NCI-H2081 (cell line): ENCODE measurements at places on chromosomes 2 and 18.

GRCh38 chr2:205785507-205786260, 103.4 kb downstream of the NRP2 start:
- no peak for DNase-seq

DNA sequence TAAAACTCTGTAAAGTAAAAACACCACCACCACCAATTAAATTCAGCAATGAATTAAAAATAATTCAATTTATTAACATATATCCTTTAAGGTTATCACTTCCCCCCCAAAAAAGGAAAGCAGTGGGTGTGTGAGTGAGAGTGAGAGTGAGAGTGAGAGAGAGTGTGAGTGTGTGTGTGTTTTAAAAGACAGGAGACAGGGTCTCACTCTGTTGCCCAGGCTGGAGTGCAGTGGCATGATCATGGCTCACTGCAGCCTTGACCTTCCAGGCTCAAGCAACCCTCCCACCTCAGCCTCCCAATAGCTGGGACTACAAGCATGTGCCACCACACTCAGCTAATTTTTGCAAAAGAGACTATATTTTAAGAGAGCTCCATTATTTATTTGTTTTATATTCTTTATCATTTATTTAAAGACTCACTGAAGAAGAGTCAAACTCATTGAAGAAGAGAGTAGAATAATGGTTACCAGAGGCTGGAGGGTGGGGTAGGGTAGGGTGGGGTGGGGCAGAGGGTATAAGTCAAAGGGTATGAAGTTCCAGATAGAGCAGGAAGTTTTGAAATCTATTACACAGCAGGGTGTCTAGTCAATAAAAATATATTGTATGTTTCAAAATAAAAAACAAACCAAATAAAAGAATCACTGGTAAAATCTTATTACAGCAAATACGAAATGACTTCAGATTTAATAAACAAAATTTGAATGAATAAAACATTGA, 121.6 kb downstream of the C2orf74 start:
- no peak for DNase-seq

DNA sequence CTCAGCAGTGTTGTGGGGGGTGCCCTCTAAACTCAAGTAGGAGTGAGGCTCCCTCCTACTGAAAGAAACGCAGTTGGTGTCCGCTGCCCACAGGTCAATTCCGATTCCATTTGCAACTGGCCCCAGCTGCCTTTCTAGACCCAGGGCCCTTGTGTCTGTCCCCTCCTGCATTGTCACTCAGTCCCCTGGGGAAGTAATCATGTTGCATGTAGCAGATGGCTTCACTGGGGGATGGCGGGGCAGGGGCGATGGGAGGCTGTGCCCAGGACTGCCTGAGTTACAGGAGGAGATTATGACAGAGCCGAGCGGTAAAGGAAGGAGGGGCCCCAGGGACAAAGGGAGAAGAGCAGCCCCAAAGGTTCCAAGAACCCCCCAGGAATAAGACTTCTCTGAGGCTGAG, 62.5 kb upstream of the SH3RF3 start:
- no peak for DNase-seq

DNA sequence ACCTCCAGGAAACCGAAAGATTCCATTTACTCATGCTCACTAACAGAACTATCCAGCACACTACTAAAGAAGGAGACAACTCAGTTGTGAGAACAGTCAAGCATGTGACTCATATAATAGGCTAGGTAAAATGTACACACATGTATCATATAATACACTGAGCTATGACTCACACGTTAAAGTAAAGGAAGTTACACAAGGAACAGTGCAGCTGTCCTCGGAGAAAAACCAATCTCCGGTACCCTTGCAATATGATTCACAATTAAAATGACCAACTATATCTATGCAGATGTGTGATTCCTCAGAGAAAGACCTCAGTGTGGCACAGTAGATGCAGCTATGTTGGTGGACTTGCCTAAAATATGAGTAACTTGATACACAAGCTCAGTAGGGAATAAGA, 76.5 kb downstream of the STRN start:
- DNase-seq, result no peak

DNA sequence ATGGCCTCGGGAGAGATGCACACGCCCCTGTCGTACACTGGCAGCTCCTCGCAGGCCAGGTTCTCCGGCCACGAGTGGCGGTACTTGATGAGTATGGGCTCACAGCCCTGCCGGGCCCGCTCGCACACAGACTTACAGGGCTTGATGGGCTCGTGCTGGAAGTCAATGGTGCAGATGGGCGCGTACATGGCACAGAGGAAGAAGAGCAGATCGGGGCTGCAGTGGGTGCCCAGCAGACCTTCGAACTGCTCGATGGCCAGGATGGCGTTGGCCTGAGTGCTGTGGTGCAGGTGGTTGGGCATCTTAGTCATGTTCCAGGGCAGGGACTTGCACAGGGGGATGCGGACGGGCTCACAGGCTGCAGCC, 359 bp downstream of the FRZB start:
- DNase-seq, result no peak

DNA sequence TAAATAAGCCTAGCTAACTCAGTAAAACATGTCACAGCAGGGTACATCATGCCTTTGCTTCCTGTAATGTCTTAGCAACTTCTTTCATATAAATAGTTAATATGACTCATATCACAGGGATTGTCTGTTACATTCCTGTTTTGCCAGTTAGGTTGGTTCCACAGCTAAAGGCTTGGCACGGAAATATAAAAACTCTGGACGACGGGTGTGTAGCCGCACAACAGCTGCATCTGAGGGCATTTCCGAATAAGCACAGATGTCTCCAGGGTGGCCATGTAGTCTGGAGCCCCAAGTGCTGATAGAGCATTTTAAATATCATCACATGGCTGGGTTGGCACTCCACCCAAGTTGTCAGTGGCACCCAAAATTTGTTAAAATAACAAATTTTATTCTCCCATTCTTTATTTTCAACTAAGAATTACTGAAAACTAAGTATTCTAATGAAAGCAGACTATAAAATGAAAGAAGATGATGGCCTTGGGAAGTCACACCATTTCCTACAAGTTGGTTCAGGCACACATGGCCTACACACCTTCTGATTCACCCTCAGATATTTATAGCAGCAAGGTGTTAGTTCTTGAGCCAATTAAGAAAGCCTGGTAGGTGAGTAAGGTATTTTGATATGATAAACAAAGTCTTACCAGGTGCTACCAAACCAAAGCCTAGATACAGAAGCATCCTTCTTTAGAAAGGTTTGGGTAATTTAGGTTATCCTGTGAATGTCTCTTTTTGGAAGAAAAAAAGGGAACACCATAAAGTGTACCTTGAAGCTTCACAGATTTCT, 61.8 kb upstream of the STK17B start:
- DNase-seq, result no peak

GRCh38 chr2:202039278-202040078, 5.8 kb downstream of the FZD7 start:
- no peak for DNase-seq

DNA sequence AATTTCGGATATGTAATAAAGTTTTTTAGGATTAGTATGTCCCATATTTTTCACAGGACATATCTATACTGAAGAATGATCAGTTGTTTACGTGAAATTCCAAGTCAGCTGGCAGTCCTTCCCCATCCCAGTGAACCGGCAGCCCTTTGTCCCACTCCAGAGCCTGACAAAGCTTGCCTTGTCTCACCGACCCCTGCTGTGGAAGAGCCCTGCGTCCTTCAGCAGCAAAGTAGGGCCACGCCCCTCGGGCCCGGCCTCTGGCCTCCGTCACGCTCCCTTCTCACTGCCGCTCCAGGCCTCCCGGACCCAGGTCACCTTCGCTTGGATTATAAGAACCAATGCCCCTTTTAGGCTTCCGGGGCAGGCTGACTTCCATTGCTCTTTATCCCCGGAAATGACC, 89.8 kb upstream of the TGIF1 start:
- DNase-seq, result no peak

GRCh38 chr2:27754138-27754588, 17.4 kb upstream of the MRPL33 start:
- DNase-seq, result peak; percentile 66

DNA sequence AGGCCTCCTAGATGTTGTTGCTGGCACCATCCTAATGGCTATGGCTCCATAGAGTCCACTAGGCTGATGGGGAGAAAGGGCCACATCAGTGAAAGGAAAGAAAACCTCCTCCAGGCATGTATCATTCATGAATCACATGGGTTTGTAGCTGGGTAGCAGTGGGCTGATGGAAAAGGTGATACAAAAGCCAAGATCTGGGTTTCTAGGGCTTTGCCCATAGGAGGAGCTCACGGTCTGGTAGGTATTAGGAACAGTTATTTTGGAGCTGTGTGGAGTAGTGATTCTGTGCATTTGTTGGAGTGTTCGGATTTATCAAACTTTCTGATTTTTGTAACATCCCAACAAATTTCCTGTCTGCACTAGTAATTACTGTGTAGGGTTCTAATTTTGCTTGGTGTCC, 259.2 kb downstream of the SLC4A3 start:
- DNase-seq, result no peak

DNA sequence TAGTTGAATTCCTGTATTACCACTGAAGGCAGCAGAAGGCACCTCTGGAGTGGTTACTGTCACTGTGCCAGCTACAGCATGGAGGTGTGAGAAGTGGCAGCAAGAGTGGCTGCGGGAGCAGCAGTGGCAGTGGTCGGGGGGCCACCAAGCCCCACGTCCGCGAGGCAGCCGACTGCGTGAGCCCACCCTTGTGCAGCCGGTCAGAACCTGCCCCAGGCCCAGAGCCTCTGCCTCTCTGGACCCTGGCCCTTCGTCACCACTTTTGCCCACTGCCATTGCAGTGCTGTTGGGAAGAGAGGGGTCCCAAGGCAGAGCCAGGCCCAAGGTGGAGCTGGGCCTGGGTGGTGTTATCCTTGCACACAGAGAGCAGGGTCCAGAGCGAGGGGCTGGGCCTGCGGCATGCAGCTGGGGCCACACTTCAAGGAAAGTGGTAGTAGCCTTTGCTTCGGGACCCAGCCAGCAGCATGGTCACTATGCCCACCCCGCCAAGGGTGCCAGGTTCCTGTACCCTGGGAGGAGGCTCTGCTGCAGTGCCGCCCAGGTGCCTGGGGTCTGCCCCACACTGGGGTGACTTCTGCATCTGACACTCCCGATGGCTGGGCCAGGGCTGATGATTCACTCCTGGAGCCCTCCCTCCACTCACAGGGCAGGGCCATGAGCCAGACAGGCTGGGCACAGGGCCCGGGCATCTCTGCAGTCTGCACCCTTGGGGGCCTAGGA, 450.1 kb upstream of the LRATD1 start:
- DNase-seq, result no peak

DNA sequence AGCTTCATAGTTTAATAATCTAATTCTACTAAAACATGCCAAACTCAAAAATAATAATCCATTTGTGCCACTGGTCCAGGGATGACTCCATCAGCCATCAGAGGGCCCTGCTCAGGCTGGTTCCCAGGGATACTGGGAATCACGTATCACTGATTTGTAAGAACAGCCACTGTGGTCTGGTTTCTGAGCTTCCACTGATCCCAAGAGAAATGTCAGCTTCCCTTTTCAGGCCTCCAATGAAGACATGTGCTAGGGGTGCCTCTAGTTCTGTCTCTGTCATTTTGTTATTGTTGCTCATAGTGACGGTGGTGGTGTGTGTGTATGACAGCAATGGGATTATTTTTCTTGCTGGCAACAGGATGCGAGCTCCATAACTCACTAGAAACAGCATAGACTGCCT, 83.2 kb downstream of the CELF4 start:
- DNase-seq, result no peak

GRCh38 chr2:168583710-168584521, 127.8 kb downstream of the CERS6 start:
- DNase-seq, result no peak

DNA sequence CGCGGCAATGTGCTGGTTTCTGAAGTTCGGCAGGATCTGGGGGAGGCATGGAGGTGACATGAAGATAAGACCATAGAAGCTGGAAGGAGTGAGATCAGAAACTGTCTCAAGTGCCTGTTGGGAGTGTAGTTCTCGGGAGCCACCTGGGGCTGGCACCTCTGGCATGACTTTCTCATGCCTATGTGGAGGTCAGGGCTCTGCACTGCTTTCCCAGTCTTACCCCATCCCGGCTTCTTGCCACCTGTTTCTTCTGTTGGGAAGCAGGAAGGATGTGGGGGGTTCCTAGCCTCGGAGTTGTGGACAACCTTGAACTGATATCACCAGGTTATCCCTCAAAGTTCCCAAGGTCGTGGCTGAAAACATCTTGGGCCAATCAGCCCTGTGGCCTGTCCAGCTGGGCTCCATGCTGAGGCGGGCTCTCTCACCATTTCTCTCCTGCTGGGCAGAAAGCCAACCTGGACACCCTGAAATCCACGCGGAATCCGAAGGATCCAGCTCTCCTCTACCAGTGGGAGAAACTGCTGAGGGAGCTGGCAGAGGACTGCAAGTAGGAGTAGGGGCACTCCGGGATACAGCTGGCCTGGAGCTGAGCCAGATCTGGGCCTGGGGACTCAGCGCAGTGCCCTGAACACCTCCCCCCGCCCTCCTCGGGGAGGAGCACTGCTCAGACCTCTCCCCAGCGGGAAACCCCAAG, 42.5 kb downstream of the FER1L5 start:
- DNase-seq, result no peak

DNA sequence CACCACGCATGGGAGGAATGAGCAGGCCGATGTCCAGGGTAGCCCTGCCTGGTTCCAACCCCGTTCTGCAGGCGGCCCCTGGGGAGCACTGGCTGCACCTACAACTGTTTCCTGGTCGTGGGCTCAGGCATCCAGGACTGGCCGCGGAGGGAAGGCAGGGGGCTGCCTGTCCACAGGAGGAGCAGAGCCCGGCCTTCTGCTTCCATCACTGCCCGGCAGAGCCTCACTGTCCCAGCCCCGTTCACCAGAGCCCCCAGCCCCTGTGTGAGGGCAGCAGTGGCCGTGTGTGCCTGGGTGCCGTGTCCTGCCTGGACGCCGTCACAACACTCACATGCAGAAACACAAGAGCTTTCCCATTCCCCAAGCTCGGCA, 56.2 kb downstream of the KCNG2 start:
- DNase-seq, result no peak

DNA sequence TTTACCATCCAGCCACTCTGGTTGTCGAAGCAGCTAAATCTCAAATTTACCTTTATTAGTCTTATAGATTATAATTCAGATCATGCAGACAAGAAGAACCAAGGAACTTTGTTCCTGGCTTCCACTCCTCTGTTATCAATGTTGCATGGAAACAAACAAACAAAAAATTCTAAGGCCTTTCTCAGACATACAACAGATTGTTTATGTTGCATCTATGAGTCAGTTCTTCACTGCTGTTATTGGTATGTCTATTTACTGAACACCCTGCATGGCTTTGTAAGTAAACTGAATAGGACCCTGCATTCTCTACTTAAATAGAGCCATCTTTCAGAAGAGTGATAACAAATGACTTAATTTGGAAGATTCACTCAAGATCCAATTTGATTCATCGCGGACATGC, 1.6 kb upstream of the ANKRD44 start:
- DNase-seq, result no peak

DNA sequence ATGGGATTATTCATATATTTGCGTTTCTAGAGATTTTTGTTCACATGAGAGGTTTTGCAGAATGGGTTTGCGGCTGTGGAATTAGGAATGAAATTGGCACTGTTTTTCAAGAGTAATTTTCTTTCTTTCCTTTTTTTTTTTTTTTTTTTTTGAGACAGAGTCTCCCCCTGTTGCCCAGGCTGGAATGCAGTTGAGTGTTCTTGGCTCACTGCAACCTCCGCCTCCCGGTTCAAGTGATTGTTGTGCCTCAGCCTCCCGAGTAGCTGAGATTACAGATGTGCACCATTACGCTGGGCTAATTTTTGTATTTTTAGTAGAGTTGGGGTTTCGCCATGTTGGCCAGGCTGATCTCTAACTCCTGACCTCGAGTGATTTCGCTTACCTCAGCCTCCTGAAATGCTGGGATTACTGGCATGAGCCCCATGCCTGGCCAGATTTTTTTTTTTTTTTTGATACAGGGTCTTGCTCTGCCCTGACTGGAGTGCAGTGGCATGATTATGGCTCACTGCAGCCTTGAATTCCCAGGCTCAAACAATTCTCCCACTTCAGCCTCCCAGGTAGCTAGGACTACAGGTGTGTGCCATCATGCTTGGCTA, 65.3 kb downstream of the MIB1 start:
- DNase-seq, result no peak
